ENCODE measurements at places on chromosomes 7 and 10. TPM values are rescaled to one million over a fixed set of nuclear protein-coding genes. Genes with fewer than 3 reads are reported as not detected.

Gene GJC3
- total RNA-seq: not detected

Gene FKBP6
- total RNA-seq: not detected

- no peak overlapping the region for H3K4me3 ChIP-seq
- no peak overlapping the region for H3K27ac ChIP-seq
- no peaks in the 10 kb centered on the region for H3K27me3 ChIP-seq
- H3K36me3 ChIP-seq: no peaks in the 10 kb centered on the region
- no peak for DNase-seq
- H3K4me1 ChIP-seq: no peaks in the 10 kb centered on the region
These were observed 18.7 kb downstream of the FRMD4A start for GRCh38 chr10:14312014-14312413.

DNA sequence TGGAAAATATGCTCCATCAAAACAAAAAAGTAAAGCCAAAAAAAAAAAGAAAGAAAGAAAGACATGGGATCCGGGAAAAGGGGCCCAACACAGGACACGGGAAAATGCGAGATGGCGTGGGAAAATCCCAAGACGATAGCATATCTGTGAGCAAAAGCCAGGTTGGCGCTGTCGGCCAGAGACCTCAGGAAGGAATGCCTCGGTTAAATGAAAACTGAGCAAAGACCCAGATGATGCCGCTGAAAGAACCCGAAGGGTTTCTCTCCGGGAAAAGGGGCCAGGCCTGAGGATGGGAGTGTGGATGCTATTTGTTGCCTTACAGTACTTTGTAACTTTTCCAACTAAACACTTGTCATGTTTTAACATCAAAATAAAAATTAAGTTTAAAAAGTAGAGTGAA lies 49.5 kb upstream of the PPP2R2D start:
- no peaks in the 10 kb centered on the region for H3K4me1 ChIP-seq
- no peak overlapping the region for H3K27ac ChIP-seq
- H3K27me3 ChIP-seq: no peaks in the 10 kb centered on the region
- H3K4me3 ChIP-seq: no peak overlapping the region
- H3K36me3 ChIP-seq: no peaks in the 10 kb centered on the region

GRCh38 chr7:28349637-28350036 lies 62.7 kb upstream of the CREB5 start:
- no peak for DNase-seq
- no peaks in the 10 kb centered on the region for H3K36me3 ChIP-seq
- no peak overlapping the region for H3K27ac ChIP-seq
- no peaks in the 10 kb centered on the region for H3K27me3 ChIP-seq
- no peak overlapping the region for H3K4me3 ChIP-seq

All from vagina (tissue), 2 donors.